NCI-H1417 (cell line): ENCODE measurements at places on chromosomes 11 and 22.

DNA sequence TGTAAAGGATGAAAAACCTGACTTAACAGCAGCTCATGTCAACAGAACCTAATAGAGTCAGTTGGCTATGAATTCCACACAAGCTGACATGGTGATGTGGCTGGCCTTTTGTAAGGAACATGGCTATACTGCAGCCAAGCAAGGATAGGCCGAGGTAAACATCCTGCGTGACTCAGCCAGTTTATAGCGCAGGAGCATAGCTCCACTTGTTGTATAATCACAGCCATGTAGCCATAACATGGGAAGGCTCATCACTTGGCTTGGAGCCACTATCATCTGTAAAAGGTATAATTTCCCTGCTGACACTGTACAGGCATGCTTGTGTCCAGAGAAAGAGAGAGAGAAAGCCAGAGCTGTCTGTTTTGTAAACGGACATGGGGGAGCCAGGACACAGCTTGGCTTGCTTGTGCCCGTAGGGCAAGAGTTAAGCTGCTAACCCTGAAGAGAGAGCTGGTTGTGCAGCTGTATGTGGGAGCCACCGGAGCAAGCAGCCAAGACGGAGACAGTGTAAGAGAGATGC is 104.4 kb upstream of the PLET1 start:
- no peak for DNase-seq

- DNase-seq, result no peak
Measured at GRCh38 chr11:32594272-32594671, 10.6 kb downstream of the EIF3M start.

GRCh38 chr22:29260601-29261315 is 7.0 kb downstream of the RHBDD3 start:
- DNase-seq, result no peak

- DNase-seq, result no peak
Measured at GRCh38 chr22:46514592-46515207, 22.7 kb downstream of the CELSR1 start.

- no peak for DNase-seq
Measured at GRCh38 chr11:119496469-119496868, 73.5 kb upstream of the THY1 start.

DNA sequence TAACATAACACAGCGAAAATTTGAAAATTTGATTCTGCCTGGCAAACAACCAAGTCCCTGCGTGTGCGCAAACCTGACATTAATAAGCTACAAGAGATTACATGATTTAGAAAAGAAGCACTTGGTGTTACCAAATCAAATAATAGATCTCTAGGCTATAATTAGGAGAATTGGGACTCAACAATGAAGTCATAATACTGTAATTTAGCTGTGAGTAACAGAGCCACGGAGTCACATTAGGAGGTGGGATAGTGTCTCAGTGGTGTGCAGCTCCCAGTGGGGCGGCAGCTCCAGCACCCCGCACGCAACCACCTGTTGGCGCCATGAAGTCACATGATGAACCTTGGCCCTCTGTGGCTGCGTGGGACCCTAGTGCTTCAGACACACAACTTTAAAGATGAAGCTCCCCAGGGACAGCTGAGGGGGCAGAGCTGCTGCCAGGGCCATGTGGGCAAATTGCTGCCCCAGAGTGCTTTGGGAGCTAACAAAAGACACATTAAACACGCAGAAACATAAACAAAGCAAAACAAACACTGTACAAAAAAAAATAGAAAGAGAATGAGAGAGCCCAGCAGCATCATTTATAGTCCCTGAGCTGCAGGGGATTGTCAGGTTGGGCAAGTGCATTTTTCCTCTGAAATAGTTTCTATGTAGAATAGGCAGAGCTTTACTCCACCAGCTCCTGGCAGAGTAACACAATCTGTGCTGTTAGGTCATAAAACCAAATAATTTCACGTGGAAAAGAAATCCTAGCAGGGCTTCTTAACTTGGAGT is 605.6 kb downstream of the SOX6 start:
- peak; percentile 94 for DNase-seq

DNA sequence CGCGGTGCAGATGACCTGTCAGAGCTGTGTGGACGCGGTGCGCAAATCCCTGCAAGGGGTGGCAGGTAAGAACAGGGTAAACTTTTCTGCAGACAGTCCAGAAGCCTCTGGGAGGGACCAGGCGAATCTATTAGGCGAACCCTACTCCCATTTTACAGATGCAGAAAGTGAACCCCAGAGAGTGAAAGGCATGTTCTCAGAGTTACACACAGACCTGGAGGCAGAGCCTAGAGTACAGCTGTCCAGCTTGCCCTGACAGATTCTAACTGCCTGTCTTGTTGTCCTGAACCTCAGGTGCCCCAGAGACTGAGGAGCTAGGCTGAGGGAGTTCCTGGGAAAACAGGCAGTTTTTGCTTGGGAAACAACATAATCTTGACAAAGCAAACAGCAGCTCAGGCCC is 665 bp downstream of the CCS start:
- no peak for DNase-seq

GRCh38 chr11:35868491-35868890 is 75.4 kb upstream of the LDLRAD3 start:
- DNase-seq, result no peak

GRCh38 chr11:121372671-121373429 is 79.3 kb upstream of the SORL1 start:
- DNase-seq, result no peak

GRCh38 chr22:46936378-46936903 is 174.0 kb downstream of the TBC1D22A start:
- peak; percentile 3 for DNase-seq

DNA sequence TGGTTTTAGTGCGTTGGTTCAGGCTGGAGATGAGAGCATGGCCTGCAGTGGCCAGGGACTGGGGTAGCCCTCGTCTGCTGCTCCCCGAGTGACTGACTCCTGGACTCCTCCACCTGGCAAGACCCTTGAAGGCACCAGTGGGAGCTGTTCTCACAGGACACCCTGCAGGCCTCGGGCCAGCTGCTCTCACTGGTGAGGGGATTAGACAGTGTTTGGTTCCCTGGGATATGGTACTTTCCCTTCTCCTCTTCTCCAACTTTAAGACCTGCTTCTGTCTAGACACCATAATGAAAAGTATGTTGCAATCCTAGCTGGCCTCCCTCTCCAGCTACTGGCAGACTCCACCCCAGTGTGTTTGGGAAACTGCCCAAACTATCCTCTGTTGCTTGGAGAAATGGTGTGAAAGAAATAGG is 168.8 kb upstream of the CADM1 start:
- DNase-seq, result no peak

DNA sequence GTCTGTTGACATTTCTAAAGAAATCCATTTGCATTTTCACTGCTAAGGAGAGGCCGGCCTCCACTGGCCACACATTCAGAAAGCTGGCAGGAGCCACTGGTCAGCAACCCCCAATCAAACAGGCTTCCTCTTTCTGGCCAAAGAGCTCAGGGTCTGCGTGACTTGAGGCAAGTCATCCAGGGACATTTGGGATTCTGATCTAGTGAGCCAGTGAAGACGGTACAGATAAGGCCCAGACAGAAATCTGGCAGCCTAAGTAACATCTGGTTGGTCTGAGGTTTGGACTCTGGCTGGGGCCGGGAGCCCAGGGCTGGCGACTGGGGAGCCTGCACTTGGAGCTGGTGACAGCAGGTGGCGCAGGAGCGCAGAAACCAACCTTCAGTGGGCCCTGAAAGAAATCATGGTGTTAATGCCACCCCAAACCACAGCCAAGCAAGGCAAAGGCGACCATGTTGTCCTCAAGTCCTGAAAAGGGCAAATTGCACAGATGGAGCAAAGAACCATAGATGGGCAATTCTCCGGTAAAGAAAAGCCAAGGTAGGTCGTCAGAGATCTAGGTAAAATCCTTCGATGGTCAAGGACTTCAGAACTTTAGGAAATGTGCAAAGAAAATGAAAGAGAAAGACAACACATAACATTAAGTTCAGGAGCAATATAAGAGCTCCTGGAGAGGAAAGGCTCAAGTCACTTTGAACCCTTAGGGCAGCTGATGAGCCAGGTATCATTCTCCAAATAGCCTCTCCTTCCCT is 99.4 kb upstream of the BLID start:
- peak; percentile 81 for DNase-seq

DNA sequence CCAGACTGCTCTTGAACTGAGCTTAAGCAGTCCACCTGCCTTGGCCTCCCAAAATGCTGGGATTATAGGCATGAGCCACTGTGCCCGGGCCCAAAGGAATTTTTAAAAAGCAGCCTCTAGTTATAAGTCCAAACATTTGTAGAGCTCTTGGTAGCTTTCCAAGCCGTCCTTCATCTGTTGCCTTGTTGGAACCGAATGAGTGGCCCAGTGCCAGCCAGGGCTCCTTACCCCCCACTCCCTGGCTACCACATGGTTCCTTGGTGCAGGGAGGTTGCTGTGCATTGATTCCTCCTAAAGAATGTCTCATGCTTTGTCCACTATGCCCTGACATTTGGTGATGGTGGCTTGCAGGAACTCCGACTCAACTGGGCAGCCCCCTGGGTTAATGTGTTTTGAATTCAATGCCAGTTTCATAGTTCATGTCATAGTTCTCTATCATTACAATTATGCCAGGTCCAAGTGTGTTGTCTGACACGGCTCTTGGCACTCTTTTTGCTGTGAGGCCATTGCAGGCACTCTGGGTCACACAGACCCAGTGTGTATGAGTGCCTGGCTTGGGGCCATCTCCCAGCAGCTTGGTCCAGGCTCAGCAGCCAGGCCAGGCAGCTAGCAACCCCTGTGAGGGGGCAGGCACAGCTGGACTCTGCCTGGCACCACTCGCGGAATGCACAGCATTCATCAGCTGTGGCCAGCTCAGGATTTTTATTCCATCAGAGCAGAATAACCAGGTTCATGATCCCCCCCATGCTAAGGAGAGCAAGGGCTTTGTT is 13.3 kb upstream of the MICALL1 start:
- DNase-seq, result no peak

DNA sequence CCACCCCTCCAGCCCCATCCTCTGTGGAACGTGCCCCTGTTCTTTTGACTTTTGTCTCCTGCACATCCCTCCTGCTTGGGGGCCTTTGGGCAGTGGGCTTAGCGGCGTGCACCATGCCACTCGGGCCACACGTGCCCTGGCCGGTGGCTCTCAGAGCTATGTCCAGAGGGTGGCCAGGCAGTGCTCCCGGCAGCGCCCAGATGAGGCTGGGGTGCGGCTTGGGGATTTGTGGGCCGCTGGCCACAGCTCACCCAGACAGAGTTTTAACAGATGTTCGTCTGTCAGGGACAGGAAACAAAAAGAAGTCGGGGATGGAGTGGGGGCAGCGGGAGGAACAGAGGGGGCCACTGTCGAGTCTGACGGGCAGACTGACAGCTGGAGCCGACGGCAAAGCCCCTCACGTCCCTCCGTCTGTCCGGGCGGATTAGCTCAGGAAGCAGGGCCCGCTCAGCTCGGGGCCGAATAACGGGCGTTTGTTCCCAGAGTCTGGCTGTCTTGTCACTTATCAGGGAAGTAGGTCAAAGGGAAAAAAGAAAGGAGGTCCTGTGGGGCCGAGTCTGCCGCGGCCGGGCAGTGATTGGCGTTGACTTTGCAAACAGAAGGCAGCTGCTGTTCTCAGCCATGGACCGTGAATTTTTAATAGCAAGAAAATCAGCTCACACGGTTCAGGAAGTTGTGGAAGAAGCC is 61.6 kb downstream of the LRP5 start:
- DNase-seq, result peak; percentile 14

- no peak for DNase-seq
Measured at GRCh38 chr11:44596525-44597276, 31.2 kb downstream of the CD82 start.

DNA sequence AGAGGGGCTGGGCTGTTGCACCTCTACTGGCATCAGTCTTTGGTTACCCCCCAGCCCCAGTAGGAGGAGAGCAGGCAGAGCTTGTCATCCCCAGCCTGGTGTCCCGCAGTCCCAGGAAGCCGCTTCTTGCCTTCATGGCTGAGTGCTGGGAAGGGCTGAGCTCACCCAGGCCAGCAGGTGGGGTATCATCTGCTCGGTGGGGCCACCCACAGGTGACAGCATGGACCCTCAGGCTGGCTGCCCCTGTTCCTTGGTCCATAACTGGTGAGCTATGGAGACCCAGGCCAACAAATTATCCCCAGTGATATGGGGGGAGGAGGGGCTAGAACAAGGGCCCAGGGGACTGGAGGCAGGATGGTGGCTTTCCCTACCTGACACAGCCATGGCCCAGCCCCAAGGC is 6.5 kb upstream of the RHOD start:
- no peak for DNase-seq

GRCh38 chr22:32130464-32130863 is 28.6 kb downstream of the C22orf42 start:
- DNase-seq, result no peak

DNA sequence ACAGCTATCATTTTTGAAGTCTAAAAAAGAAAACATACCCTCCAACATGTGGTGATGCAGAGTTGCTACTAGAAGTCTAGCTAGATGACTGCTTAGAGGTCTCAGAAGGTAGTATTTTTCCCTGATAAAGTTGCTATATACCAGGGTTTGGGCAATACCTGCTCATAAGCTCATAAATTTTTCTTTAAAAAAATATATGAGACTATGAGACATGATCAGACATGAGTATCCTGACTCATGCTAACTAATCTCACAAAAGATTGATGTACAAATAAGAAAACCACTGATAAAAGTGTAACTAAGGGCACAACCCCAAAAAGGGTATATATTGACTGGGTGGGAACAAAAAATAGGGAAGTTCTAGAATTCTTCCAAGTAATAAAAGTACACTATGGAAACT is 740.9 kb downstream of the METTL15 start:
- DNase-seq, result no peak

DNA sequence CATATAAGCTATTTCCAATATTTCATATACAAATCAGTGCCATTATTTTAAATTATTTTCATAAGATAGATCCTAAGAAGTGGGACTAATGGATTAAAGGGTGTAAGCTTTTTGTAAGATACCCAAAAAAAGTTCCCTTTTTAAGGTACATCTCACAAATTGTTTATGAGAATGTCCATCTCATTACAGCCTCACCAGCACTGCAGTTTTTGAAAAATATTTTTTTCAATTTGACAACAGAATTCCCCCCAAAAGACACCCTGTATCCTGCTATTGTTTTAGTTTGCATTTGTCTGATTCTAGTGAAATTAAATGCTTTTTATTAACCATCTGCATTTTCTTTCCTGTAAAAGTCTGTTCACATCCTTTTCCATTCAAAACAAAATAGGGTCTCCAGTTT is 69.0 kb downstream of the TIMP3 start:
- no peak for DNase-seq

GRCh38 chr11:18939314-18939713 is at the start of gene MRGPRX1:
TSS of gene MRGPRX1 (minus strand) at chr11:18939414. CDS start at chr11:18934784, 4,630 bp downstream.
- DNase-seq, result no peak

DNA sequence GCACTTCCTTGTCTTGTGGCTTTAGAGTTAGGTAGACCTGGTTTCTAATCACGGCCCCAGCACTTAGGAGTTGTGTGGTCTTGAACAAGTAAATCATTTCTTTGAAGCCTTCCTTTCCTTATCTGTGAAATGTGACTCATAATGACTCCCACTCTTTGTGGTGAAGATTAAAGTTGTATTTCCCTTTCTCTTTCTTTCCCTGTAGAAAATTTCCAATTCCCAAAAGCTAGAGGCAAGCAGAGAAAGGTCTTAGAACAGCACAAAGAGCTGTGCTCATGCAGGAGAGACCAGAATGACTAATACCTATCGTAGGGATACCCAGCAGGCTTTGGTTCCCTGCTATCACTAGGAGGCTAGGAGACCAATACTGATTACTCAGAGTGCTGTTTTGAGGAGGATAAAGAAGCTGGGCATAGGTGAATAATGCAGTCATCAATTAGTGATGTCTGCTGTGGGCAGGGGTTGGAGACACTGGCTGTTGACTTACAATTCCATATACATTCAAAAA is 270.7 kb upstream of the SYN3 start:
- DNase-seq, result no peak

- DNase-seq, result no peak
Measured at GRCh38 chr11:121071846-121072450, 29.1 kb upstream of the TECTA start.

GRCh38 chr11:130980071-130980862 is 64.0 kb upstream of the SNX19 start:
- no peak for DNase-seq
